ENCODE measurements at places on chromosomes 12 and 14.

DNA sequence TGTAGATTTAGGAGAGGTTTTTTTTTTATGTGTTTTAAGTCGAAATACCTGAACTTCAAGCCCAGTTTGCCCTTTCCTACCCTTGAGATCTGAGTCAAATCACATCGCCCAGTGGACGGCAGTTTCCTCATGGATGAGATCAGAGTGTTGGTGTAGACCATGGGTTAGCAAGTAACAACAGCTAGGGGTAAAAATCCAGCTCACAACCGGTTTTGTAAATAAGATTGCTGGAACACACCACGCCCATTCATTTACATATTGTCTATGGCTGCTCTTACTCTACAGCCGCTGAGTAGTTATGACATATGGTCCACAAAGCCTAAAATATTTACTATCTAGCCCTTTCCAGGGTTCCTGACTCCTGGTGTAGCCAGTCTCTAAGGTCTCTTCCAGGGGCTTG, 158.5 kb upstream of the PLEKHG7 start:
- no peak for DNase-seq

DNA sequence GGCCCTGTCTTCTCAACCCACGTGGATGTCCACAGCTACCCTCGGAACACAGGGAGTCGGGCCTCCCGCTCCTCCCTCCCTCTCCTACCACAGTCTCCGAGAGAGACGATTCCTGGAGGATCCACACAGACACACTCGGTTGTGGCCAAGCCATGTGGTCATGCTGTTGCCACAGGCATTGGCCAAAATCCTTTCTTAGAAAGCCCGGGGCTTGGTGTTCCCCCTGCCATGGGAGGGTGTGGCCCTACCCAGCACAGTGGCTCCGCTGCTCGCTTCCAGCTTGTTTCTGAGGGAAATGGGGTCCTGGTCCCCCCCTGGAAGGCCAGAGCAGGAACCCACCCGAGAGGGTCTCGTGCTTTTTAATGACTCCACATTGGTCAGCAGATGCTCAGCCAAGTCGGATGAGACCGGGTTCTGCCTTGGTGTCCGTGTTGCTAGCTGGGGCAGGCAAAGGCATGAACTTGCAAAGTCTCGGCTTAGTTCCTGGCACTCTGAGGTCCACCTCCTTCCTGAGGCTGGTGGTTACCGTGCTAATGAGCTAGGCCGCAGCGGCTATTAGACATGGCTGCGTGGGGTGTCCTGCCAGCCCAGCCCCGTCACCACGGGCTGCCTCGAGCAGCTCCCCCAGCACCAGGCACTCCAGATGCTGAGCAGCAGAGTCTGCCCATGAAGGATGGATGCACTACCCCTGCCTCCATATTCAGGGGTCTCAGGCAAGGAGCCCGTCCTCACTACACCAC, 46.8 kb upstream of the MEG3 start:
- no peak for DNase-seq

DNA sequence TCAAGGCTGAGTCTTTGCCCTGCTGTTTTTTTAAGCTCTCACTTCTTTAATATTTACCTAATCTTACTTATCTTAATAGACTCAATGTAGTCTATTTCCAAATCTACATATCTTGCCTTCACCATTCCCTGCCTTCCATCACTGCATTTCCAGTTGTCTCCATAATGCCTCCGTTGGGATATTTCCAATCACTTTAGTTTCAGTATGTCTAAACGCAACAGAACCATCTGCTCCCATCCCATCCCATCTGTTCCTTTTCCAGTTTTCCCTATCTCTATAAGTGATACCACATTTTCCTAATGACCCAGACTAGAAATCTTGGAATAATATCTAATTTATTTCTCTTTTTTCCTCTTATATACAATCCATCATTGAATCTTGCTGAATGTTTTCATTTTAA, 15.1 kb upstream of the CCDC198 start:
- no peak for DNase-seq

GRCh38 chr14:27145170-27145569, 547.3 kb upstream of the NOVA1 start:
- DNase-seq = no peak

- no peak for DNase-seq
Observed at GRCh38 chr14:31024010-31024480, 1.4 kb upstream of the AP4S1 start.

GRCh38 chr12:46983959-46984841, 95.2 kb upstream of the PCED1B start:
- DNase-seq = no peak

DNA sequence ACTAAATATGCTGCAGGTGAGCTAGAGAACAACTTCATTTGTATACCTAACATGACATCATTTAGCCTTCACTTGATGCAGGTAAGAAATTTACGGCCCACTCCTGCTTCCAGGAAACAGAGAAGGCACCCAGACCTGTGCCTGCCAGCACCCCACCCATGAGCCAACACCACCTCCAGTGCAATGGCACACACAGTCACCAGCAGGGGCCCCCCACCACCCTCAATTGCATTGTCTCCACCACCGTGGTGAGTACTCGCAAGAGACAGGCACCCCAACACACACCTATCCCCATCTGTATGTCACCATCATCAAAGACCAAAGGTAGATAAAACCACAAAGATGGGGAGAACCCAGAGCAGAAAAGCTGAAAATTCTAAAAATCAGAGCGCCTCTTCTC, 107.6 kb downstream of the KLHL28 start:
- no peak for DNase-seq

- DNase-seq = peak; percentile 43
Observed at GRCh38 chr14:104130974-104131651, 7.3 kb upstream of the KIF26A start.

DNA sequence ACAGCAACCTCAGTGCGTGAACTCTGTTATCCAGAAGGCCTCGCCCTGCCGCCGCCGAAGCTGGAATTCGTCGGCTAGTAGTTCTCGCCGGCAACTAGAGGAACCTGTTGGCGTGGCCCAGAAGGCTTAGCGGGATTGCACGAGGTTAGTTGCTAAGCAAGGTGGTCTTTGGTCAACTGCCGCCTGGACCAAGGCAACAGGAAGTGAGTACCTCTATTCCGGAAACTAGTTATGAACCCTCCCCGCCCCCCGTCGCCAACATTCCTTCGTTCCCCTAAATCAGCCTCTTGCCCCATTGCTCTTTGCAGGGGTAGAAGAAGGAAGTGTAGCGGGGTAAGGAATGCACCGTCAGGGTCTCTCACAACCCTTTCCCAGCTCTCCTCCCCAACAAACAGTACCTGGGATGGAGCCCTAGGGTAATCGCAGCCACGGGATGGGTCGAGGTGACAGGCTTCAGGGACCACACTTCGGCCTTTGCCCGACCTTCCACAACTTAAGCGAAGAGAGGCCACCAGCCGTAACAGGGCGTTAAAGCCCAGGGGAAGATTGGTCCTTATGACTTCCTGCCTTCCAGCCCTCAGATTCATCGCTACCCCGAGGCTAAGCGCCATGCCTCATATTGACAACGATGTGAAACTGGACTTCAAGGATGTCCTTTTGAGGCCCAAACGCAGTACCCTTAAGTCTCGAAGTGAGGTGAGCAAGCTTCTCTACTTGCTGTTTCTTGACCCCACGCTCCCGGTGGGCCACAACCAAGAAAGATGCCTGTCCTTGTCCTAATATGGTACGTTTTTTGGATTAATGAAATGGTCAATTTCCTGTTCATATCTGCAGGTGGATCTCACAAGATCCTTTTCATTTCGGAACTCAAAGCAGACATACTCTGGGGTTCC, at the start of gene GMPR2:
TSS of gene GMPR2 (plus strand) at position 285 of the 893 bp plus-strand sequence. CDS start at position 610, 325 bp downstream.
- DNase-seq = no peak

DNA sequence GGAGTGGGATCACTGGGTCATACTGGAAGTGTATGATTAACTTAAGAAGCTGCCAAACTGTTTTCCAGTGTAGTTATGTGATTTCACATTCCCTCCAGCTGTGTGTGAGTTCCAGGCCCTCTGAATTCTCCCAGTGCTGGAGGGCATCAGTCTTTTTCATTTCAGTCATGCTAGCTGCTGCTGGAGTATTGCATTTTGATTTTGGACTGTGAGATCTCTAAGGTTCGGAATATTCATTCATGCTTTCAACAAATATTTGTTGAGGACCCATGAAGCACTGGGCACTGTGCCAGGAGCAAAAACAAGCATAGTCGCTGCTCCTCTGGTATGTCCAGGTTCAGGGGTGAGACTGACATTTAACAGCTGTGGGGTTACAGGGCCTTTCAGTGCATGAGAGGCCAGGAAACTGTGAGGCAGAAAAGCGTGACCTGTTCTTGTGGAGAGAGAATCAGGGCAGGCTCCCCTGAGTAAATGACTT, 133.2 kb downstream of the SCARB1 start:
- no peak for DNase-seq
